ENCODE measurements at places on chromosomes 5 and 9.

GRCh38 chr9:131639769-131640437, 94.6 kb downstream of the PRRT1B start:
- DNase-seq, result no peak

GRCh38 chr9:110156902-110157301, 51.1 kb downstream of the C9orf152 start:
- peak; percentile 92 for DNase-seq

GRCh38 chr9:81841333-81841732, 86.9 kb upstream of the SPATA31D4 start:
- no peak for DNase-seq

DNA sequence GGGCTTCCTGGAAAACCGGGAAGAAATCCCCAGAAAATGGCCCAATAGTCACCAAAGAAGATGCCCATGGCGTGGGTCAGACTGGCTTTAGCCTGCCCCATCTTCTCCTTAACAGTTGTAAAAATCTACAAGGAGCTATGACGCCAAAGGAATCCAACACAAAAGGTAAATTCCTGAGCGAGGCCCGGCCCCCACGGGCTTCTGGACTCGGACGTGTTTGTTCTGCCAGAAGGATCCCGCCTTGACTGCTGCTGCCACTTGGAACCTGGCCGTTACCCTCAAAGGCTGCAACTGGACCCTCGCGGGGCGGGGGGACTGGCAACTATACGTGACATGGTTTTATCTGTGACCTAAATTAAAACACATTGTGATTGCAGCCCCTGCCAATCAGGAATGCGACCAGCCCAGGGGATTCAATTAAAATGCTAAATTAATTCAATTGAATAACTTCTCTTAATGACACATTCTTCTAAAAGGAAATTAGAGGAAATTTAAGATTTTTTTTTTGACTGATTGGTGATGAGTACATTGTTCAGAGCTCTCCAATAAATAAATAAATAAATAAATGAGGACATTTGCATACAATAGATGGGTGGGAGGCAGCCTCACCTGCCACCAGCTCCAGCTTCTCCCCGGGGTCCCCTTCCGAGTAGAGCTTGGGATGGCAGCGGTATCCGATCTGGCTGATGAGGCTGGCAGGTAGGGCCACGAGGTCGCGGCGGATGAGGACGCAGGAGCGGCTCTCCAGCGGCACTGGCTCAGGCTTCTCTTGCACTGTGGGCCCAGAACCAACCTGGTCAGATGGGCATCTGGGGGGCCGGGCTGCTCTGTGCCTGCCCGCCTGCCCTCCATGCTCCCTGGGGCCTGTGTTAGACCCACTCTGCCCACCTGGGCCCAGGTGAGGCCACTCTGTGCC, 54.7 kb upstream of the UBAC1 start:
- no peak for DNase-seq

GRCh38 chr9:136700959-136701667, 11.3 kb upstream of the DIPK1B start:
- DNase-seq, result no peak

All from AG08395 (cell line).